ENCODE measurements at places on chromosomes 16 and 17.

- no peak for DNase-seq
These were observed 88.5 kb upstream of the TOB1 start for GRCh38 chr17:50954641-50955121.

DNA sequence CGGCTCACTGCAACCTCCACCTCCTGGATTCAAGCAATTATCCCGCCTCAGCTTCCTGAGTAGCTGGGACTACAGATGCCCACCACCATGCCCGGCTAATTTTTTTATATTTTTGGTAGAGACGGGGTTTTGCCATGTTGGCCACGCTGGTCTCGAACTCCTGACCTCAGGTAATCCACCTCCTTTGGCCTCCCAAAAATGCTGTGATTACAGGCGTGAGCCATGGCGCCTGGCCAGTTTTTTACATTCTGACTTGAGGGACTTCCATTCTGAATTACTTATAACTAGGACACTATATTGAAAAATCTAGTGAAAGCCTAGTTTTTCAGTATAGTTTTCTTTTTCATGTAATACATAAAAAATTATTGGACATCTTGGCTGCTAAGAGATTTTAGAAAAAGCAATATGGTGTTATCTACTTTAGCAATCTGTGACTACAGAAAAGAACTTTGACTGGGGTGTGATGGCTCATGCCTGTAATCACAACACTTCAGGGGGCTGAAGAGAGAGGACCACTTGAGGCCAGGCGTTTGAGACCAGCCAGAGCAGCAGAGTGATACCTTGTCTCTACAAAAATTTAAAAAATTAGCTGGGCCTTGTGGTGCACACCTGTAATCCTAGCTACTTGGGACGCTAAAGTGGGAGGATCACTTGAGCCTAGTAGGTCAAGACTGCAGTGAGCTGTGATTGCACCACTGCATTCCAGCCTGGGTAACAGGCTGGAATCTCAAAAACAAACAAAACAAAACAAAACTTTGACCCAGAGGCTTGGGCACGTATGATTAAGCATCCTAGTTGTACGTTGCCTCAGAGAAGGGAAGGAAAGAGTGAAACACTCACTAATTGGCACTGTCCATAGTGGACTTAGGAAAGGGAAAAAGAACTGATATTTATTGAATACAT lies 26.8 kb upstream of the GOSR1 start:
- DNase-seq = no peak

- DNase-seq = peak; percentile 11
These were observed 43.8 kb upstream of the DHX40 start for GRCh38 chr17:59521465-59522126.

- no peak for DNase-seq
These were observed 9.8 kb downstream of the NHERF1 start for GRCh38 chr17:74757931-74758847.

GRCh38 chr17:17494870-17495535 lies 1.2 kb downstream of the RASD1 start:
- peak; percentile 47 for DNase-seq

DNA sequence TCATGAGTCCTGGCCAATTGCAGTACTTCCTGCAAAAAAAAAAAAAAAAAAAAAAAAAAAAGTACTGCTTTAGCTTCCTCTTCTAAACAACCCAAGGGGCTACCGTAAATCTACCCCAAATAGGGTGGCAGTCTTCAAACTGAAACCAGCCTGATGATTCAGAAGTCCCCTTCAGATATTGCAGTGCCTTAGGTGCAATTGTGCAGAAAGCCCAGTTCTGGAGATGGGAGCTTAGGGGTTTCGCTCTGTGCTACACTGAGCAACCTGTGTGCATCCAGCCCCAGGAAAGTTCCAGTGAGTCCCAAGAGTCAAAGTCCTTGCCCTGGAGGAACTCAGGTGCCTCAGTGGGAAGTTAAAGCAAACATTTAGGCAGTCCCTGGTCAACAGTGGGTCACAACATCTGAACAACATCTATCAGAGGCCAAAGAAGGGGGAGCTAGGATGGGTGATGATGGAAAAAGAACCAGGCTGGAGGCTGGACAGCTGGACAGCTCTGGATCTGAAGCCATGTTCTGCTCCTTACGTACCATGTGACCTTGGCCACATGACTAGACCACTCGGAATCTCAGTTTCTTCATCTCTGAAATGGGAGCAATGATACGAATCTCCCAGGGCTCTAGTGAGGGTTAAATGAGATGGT lies 6.7 kb upstream of the CIITA start:
- DNase-seq = no peak

DNA sequence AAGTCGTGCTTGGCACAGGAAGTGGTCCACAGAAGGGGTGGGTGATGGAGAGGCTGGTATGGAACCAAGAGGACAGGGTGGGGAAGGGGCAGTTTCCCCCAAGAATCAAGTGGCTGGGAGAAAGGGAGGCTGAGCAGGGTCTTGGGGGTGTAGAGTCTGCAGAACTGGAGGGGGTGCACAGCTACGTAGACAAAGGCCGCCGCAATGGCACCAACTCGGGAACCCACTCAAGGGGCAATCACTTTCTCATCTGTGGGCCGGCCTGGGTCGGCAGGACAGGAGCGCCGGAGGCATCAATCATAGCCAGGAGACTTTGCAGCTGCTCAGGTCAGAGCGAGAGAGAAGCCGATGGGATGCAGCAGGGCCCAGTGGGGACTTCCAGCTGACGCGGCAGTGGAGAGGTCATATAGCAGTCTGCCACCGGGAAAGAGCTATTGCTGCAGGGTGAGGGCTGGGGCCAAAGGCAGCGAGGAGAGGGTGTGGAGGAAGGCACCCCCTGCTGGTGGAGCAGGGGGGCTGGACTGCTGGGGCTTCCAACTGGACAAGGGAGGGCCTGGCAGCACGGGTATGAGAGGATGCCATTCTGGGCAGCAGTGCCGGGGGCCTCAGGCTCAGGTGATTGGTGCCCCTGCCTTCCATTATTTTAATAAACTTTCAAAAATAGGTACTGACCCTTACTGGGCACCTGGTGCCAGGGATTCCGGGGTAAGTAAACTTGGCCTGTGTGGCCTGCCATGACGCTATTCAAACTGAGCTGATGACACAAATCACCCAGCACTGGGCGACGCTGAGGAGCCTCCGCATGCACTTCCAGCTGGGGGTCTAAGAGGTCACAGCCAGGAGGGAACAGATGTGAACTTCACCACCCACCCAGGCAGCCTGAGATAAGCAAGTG lies 52.5 kb upstream of the MTSS2 start:
- no peak for DNase-seq

GRCh38 chr17:14340857-14341754 lies 40.2 kb downstream of the HS3ST3B1 start:
- peak; percentile 15 for DNase-seq

All from astrocyte (in vitro differentiated cells and primary cell).